Astrocyte of the spinal cord (primary cell): ENCODE measurements at places on chromosomes 1 and 21.

- peak; percentile 56 for DNase-seq
Measured at GRCh38 chr1:199685369-199685768, 342.1 kb upstream of the NR5A2 start.

- DNase-seq: peak; percentile 62
Measured at GRCh38 chr1:243354511-243355153, 98.8 kb downstream of the SDCCAG8 start.

- no peak for DNase-seq
Measured at GRCh38 chr1:155680531-155680930, 8.0 kb downstream of the YY1AP1 start.

GRCh38 chr1:102799496-102799895 is 308.8 kb downstream of the COL11A1 start:
- DNase-seq: peak; percentile 57

GRCh38 chr1:7495962-7496361 is 275.1 kb upstream of the VAMP3 start:
- DNase-seq: no peak

GRCh38 chr1:36511804-36512798 is 29.4 kb upstream of the CSF3R start:
- no peak for DNase-seq

DNA sequence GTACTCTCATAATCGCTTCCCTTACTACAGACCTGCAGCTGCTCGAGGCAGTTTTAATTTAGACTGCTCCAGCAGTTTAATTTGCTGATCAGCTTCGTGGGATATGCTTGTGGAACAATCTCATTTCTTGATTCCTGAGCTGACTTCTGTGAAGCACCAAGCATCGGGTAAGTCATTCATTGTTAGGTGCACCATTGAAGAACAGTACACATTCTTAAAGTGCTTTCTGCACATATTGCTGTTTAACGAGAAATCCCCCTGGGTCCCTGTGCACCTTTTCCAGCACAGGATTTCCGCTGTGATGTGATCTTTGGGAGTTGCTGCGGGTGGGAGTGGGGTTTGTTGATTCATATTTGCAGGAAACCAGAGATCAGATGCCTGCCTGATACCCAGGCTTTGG is 9.1 kb downstream of the GALNT2 start:
- no peak for DNase-seq

- DNase-seq: peak; percentile 85
Measured at GRCh38 chr1:102897557-102897956, 210.8 kb downstream of the COL11A1 start.

- DNase-seq: no peak
Measured at GRCh38 chr1:237894131-237894530, 3.4 kb upstream of the ZP4 start.
